NCI-H1105 (cell line): ENCODE measurements at places on chromosomes 1 and 21.

DNA sequence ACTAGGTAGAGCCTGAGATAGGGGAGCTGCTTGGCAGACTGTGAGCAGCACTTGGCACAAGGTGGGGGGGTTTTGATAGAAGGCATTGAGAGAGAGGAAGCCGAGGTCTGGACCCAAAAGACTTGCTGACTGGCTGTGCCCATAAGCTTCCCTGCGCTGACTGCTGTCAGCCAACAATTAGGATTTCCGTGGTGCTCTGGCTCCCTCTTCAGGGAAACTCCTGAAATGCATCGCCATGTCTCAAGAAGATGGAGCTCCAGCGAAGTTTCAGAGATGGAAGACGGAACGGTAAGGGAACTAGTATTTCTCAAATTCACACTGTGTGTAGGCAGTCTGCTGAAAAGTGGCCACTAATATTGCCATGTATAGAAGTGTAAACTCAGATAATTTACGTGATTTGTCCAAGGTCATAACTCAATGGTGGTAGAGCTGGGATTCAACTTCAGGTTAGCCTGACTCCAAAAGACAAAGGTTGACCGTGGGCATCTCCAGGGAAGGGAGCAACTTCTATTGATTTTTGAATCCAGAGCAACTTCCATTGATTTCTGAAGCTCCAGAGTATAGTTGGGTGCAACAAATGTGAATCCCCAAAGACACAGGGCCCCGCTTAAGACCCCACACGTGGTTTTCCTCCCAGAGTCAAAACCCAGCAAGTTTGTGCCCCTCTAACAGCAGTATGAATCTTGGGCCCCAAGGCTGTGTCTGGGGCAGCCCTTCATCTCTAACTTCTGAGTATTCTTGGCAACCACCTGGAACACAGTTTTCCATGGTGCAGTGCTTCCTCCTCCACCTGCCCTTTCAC is 44.5 kb upstream of the CRNN start:
- DNase-seq = peak; percentile 56

DNA sequence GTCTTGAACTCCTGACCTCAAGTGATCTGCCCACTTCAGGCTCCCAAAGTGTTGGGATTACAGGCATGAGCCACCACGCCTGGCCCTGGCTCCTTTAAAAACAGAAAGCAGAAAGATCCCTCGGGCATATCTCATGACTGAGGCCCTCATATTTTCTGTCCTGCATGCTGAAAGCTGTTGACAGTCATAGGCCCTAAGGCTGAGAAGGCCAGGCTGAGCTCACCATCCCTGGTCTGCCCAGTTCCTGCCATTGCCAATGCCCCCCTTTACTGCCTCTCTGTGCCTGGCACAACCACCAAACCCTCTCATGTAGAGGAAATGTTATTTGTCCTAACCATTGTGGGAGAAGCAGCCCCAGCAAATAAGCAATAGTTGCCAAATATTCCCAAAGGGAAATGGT is 12.7 kb downstream of the CD34 start:
- DNase-seq = no peak

DNA sequence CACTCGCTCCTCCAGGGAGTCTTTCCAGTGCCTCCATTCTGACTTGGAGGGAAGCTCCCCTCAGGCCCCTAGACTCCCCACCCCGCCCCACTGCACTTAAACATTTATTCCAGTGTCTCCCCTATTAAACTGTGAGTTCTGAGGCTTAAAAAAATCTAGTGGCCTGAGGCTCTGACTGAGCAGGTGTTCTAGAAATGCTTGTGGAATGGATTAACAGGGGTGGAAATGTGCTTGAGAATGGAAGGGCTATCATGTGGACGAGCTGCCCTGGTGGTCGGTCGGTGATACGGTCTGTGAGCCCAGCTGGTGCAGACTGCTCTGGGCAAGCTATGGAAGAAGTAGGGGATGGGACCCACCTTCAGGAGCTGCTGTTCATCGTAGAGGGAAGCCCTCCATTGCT is 130.2 kb downstream of the PEX14 start:
- DNase-seq = no peak

GRCh38 chr1:182781841-182782586 is 7.6 kb upstream of the NPL start:
- DNase-seq = peak; percentile 71

DNA sequence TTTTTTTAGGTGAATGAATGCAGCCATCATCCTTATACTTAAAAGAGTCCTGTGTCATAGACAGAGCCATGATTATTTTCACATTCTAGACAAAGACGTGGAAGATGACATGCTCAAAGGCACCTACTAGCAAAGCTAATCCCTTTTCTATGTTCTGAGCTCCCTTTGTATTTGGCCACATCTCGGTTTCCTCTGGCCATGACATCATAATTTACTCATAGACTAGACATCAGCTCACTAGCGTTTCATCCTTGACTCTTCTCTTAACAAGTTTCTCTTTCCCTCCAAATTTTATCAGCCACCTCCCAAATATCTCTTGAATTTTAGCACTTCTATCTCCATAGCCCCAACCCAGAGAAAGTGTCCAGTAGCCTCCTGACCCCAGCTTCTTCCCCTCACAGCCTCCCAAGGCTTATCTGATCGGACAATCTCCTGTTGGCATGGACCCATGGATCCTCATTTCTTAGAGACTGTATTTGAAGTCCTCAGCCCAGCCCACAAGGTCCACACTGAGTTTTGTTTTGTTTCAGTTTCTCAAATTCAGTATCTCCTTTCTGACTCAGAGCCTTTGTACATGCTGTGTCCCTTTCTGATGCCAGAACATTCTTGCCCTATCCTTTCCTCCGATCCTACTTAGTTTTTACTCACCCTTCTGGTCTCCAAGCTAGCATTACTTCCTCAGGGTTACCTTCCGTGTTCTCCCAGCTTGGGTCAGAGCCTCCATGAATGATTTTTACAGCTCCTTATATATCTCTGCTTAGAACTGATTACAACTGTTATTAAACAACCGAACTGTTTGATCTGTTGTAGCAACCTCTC is 33.0 kb upstream of the EPS8L3 start:
- DNase-seq = no peak

- DNase-seq = no peak
Observed at GRCh38 chr1:173393659-173394000, 83.5 kb upstream of the PRDX6 start.

- DNase-seq = no peak
Observed at GRCh38 chr1:19771350-19771749, 28.4 kb downstream of the TMCO4 start.

GRCh38 chr21:41164981-41165655 is 2.8 kb upstream of the BACE2 start:
- no peak for DNase-seq

DNA sequence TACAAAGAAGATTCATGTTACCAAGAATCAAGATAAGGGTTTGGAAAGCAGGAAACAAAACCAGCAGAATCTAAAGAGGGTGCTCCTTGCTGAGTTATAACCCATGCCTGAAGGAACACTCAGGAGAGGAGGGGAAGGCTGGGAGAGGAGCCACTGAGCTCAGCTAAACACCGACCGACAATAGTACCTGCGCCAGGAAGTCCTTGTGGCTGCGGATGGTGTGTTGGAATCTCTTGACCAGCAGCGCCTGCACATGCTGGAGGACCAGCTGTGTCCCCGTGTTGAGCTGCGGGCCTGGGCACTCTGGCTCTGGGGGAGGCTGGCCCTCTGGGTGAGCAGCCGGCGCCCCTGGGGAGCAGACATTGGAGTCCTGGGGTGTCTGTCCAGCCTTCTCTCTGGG is 89.4 kb downstream of the ABCA4 start:
- DNase-seq = no peak

- no peak for DNase-seq
Observed at GRCh38 chr1:166785987-166786386, 53.3 kb upstream of the POGK start.

GRCh38 chr1:23477359-23478144 is 6.4 kb downstream of the ASAP3 start:
- no peak for DNase-seq

DNA sequence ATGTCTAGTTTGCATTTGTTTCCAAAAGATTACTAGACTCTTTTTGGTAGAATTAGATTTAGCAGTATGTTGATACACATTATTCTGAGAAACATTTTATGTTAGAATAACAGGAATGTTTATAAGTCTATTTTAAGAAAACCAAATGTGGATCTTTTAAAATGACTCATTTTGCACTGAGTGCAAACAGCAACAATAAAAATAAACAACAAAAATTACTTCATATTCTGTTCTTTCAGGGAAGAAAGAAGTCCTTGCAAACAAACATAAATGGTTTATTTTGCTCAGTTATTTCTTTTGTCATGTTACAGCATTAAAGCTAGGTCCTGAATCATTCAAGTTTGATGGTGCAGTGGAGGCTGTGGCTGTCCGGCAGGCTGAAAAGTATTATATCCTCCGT is 106.8 kb upstream of the TENT5C start:
- DNase-seq = no peak

- DNase-seq = no peak
Observed at GRCh38 chr1:219463636-219464035, 149.3 kb downstream of the ZC3H11B start.

- no peak for DNase-seq
Observed at GRCh38 chr1:1779691-1780597, 1.7 kb upstream of the NADK start.

- no peak for DNase-seq
Observed at GRCh38 chr1:155893389-155894142, 17.6 kb downstream of the RIT1 start.

GRCh38 chr1:200073286-200073637 is 45.8 kb downstream of the NR5A2 start:
- no peak for DNase-seq

DNA sequence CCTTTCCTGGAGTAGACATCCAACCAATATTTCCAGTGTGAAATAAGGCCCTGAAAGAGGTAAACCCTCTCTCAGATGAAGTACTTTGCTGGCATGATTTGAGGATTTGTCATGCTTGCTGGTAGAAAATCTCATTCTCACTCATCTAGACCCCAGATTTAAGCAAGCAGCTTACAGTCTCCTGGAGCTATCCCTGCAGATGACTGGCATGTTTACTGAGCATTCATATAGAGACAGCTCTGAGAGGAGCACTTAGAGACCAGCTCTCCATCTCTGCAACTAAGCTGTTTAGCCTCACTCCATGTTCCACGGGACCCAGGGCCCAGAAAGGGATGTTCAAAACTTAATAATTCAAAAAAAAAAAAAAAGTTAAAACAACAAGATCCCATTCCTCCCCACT is 34.2 kb downstream of the GPR161 start:
- no peak for DNase-seq

GRCh38 chr1:22131875-22132486 is 10.9 kb downstream of the WNT4 start:
- DNase-seq = peak; percentile 38

GRCh38 chr1:114024049-114024448 is 44.8 kb downstream of the OLFML3 start:
- DNase-seq = no peak

DNA sequence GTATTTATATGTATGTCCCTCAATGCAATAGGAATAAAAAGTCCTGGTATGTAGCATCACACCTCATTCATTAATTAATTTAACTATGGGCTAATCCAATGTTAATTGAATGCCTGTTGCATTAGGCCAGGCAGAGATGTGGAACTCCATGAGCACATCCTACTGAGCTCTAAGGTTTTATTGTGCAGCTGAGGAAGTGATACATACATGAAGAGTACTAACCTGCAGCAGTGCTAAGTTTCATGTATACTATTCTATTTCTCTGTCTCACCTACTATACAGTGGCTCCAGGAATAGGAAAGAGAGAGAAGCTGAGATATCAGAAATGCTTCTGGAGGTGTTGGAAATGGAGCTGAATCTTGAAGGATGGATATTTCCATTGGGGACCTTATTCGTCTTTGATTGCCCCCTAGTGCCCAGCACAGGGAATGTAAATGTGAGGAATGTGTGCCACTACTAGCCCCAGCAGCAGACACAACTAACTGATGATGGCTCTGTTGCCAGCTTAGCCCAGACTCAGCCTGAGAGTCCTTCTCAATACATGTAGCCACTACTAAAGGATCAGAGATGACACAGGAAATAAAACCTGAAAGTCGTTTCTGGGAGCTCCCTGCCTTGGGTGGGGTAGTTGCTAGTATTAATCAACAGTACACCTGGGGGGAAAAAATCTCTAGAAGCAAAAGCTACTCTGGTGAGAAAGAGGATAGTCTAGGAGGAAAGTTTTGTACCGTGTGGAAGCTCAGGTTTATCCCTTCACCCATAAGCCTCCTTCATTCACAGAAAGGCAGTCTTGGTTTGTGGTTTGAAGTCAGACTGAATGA is 173.3 kb upstream of the FOXD3 start:
- DNase-seq = peak; percentile 48

GRCh38 chr21:42171091-42172053 is 47.6 kb upstream of the ABCG1 start:
- DNase-seq = peak; percentile 17

GRCh38 chr1:91997607-91998195 is 32.1 kb upstream of the EPHX4 start:
- DNase-seq = peak; percentile 43

- DNase-seq = no peak
Observed at GRCh38 chr1:42040159-42040558, 113.1 kb upstream of the GUCA2B start.

DNA sequence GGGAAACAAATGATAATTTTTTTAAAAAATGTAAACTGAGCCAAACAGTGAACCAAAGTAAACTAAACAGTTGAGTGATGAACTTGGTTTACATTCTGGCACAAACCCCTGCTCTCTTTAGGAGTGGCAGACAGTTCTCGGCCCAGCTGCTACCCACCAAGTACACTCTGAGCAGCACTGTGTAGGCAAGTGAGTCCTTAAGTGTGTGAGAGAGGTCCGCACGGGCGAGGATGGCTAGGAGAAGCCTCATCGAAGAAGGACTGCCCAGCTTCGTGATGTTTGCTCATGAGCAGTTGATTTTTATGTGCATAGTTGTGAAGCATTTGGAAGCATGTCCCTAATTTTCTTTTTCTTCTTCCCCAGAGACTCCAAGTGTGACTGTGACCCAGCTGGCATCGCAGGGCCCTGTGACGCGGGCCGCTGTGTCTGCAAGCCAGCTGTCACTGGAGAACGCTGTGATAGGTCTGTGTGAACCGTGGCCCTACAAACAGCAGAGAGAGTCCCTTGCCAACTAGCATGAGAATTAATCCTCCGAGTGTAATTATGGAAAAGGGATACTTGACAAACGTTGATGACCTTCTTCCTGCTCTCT is 32.1 kb downstream of the LAMC2 start:
- DNase-seq = peak; percentile 67

GRCh38 chr1:228850141-228851100 is 115.1 kb downstream of the RHOU start:
- no peak for DNase-seq

GRCh38 chr1:205676597-205676996 is 3.7 kb downstream of the SLC45A3 start:
- no peak for DNase-seq

DNA sequence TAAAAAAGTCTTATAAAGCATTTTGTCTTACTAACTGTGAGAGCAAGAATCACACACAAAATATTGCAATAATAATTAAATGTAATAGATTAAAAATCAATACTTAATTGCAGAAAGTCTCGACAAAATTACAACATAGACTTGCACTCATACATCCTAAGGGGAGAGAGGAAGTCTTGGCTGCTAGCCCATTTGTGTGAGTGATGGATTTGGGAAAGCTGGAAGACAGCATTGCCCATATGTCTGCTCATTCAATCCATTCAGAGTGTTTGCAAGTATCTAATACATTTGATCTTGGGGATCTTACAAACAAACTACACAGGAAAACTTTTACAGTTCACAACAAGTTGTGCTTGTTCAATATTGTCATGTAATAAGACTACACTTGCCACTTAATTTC is 140.5 kb downstream of the COL11A1 start:
- peak; percentile 25 for DNase-seq
